ENCODE measurements at places on chromosomes 12 and 14.

GRCh38 chr12:109716512-109717389, 3.1 kb downstream of the FAM222A start:
- no peak for DNase-seq

DNA sequence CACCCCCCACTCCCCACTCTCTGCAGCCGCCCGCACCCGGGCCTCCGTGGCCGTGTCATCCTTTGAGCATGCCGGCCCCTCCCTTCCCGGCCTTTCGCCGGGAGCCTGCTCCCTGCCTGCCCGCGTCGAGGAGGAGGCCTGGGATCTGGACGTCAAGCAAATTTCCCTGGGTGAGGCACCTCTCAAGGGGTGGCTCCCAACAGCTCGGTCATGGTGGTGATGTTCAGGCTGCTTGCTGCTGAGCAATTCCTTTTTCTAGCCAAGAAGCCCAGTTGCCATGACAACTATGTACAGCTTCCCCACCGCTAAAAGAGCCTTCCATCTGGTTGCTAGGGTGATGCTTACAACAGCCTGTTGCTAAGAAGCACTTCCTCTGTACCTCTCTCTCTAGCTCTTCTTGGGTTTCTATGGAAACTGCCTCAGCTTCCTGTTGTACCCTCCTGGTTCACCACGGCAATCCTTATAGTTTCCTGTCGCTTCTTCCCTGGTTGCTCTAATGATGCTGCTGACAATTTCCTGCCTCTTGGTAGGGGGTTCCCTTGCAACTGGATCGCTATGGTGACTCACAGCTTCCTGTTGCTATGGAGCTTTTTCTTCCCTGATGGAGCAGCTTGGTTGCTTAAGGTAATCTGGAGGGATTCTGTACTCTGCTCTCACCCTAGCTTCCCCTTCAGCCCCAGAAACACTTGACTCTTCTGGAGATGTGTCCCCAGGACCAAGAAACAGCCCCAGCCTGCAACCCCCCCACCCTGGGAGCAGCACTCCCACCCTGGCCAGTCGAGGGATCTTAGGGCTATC, 11.0 kb downstream of the ZNF219 start:
- no peak for DNase-seq

DNA sequence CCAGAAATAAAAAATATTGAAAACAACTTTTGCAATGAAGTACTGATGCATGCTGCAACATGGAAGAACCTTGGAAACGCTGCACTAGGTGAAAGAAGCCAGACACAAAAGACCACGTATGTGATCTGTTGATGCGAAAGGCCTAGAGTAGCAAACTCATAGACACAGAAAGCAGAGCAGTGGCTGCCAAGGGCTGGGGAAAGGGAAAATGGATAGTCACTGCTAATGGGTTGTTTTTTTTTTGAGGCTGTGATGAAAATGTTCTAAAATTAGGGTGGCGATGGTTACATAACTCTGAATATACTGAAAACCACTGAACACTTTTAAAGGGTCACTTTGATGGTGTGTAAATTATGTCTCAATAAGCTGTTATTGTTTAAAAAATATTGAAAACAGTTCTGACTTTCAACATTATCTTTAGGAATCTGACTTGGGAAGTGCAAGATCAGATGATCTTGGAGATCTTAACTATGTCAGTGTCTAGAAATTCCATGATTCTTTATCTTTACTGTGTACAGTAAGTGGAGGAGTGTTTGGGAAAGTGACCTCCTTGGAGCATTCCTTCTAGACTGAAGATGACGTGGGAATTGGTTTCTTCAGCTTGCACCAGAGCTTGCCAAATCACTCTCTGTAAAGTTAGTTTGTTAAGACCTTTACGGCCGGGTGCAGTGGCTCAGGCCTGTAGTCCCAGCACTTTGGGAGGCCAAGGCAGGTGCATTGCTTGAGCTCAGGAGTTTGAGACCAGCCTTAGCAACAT, 12.4 kb downstream of the MLXIP start:
- DNase-seq = no peak

- DNase-seq = no peak
These were observed 120.0 kb downstream of the RBM19 start for GRCh38 chr12:113845900-113846674.

- DNase-seq = peak; percentile 61
These were observed 99.6 kb downstream of the RIN3 start for GRCh38 chr14:92613008-92613658.

DNA sequence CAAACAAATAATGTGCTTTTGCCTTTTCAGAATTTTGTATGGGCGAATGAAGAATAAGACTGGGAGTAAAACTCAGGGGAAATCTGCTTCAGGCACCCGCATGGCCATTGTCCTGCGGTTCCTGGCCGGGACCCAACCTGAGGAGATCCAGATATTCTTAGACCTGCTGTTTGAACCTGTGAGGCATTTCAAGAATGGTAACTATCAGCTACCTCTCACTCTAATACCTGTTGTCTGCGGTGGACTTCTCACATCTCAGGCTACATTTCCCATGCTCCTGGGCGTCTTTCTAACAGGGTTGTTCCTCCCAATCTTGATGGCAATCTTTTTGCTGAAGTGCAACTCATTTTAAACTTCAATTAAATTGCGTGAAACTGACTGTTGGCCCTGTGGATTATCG, 47.1 kb downstream of the UTP20 start:
- DNase-seq = no peak

- no peak for DNase-seq
These were observed 37.3 kb upstream of the ATXN2 start for GRCh38 chr12:111636209-111636945.

DNA sequence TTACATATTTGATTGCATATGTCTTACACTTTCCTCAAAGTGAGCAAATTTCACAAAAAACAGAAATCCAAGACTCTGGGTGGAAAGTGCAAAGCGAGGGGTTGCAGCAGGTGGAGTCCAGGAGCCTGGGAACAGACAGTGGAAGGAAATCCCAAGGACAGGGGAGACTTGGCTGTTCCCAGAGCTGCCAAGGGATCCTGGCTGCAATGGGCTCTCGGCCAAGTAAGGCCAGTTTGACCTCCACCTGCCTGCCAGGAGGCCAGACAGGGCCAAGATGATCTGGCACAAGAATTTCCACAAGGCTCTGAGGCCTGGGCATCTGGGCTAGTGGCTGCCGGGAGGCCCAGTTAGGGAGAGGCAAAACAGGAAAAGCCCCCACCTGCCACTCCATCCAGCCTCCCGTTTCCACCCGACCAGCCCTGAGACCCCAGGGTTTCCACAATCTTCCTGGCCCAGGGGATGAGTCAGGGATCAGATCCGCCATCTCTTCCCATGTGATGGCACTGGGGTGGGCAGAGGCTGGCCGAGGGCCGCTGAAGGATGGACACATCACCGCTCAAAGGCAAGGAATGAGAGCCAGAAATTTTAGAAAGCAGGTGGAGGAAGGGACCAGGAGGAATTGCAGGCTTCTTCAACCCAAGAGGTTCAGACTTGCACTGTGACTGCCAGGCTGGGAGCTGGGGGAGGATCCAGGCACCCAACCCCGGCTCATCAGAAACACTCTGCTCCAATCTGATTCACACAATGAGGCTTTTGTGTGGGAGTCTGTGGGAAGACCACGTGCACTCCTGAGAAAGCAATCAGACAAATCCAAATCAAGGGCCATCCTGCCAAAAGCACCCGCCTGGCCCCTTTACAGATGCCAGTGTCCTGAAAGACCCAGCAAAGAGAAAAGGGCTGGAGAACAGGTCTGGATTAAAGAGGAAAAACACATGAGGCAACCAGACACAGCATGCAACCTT, 16.3 kb downstream of the SCARB1 start:
- DNase-seq = no peak

- no peak for DNase-seq
These were observed 32.8 kb downstream of the TC2N start for GRCh38 chr14:91834571-91834970.

DNA sequence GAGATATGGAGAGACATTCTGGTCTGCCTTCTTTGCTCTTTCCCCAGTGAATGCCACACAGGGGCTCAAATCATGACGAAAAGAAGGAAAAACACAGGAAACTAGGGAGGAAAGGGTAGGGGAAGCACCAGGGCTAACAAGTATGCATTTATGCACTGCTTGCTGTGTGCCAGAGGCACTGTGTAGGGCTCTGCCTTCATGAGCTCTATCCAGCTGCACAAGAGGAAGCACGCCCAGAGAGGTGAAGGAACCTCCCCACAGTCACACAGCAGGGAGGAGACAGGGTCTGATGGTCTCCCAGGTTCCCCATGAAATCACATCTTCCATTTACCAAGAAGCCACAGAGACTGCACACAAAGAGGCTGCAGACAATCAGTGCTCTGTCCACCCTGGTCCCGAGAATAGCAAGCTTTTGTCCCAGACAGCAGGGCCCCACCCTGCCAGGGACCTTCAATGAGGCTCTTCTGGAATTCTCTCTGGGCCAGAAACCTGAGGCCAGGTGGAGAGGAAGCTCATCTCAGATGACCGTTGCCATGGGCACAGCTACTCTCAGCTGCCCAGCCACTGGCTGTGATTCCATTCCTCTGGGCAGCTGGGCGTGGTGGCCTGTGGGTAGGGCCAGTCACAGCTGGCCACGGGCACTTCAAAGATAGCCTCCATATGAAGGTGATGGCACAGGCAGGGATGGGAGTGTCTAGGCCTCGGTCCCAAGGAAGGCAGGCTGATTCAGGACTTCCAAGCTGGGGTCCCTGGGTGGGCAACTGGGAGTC, 7.3 kb upstream of the TRPV4 start:
- no peak for DNase-seq

- no peak for DNase-seq
These were observed 12.8 kb downstream of the TNFRSF1A start for GRCh38 chr12:6328945-6329702.

Data from stimulated activated CD4-positive, alpha-beta T cell treated with anti-CD3 and anti-CD28 coated beads, Interleukin-4, amount 100 ng/mL, for 48 hours (primary cell).